ENCODE measurements at places on chromosomes 11 and 22. TPM values are rescaled to one million over a fixed set of nuclear protein-coding genes. Genes with fewer than 3 reads are reported as not detected.

DNA sequence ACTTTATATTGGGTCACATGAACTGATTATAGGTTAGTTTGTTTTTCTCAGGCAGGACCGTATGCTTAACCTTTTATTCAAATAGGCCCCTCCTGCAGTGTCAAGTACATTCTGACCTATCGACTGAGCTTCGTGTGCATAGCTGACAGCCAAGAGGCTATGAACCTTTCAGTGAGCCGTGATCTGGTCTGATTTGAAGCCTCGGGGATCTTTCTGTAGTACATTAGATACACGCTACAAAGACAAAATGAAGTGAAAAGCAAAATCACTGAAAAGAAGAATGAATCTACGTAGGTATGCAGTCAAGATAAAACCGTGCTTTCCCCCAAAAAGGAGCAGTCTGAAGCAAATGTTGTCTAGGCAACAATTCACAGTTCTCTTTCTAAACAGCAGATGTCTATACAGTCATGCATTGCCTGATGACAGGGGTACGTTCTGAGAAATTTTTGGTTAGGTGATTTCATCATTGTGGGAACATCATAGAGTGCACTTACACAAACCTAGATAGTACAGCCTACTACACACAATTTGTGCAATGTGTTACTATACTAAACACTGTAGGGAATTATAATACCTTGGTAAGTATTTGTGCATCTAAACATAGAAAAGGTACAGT, 18.1 kb downstream of the JHY start:
- no peak for DNase-seq

DNA sequence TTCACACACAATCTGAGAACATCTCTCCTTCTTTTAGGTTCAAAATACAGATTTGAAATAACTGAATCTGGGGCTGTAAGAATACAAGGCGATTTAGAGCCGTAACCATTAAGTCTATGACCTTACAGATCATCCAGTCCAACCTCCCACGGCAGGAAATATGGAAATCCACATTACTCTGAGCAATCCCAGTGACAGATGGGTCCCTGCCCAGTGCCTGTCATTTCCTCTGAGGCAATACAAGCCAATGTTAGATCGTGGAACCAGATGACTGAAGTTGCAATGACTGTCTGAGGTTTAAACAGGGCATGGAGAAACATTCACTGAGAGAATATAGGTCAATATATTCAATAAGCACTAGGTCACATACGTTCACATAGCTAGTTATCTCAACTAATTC, 77.4 kb upstream of the OR5AK2 start:
- no peak for DNase-seq

GRCh38 chr11:125281831-125282595, 117.5 kb downstream of the PKNOX2 start:
- no peak for DNase-seq

GRCh38 chr11:61092280-61092766, 10.0 kb upstream of the CD5 start:
- DNase-seq = peak; percentile 77

GRCh38 chr11:28038775-28039174, 69.2 kb downstream of the KIF18A start:
- no peak for DNase-seq

- DNase-seq = no peak
Observed at GRCh38 chr11:120517390-120517761, 5.8 kb downstream of the GRIK4 start.

- peak; percentile 16 for DNase-seq
Observed at GRCh38 chr22:26847816-26848215, 190.4 kb downstream of the MIAT start.

GRCh38 chr11:128632141-128632791, 44.9 kb upstream of the ETS1 start:
- DNase-seq = peak; percentile 62

- DNase-seq = no peak
Observed at GRCh38 chr11:13327421-13327820, 49.8 kb downstream of the BMAL1 start.

DNA sequence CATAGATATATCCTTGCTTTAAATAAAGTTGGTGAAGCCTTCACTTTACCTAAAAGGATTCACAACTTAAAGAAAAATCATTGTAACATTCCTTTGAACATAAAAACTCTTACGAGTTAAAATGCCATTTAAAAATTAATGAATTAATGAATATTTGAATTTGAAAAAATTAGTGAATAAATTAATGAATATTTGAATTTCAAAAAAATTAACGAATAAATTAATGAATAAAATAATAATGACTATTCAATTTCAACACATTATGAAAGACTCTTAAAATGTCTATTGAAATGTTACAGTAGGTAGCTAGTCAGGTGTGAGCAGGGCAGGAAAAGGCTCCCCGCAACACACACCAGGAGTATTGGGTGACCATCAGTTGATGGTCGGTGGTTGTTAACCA, 22.9 kb downstream of the ARHGAP20 start:
- DNase-seq = no peak

Gene EFCAB6
- total RNA-seq = 0.32 TPM

Gene SLC17A6
- total RNA-seq = not detected

Gene MOGAT2
- total RNA-seq = not detected

Gene OR6T1
- total RNA-seq = not detected

Gene APOBEC3B
- total RNA-seq = 32.8 TPM

Gene ZNF70
- 2.9 TPM for total RNA-seq
